ENCODE measurements at places on chromosomes 12 and 14. TPM values are rescaled to one million over a fixed set of nuclear protein-coding genes. Genes with fewer than 3 reads are reported as not detected.

DNA sequence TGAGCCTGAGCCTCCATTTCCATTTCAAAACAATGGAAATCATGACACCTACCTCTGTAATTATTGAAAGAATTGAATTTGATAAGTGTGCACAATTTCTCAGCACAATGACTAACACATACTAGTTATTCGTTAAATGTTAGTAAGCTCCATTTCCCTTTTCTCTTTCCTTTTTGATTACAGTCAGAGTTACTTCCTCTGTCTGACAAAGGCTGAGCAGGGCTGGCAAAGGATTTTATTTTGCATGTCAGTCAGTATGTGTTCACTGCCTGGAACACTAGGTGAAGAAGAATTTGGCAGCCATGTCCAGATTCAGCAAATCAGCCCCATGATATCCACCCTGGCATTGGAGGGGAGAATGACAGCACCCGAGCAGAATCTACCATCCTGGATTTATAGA, 12.2 kb upstream of the RHOJ start:
- no peaks in the 10 kb centered on the region for H3K4me1 ChIP-seq
- H3K36me3 ChIP-seq, result no peaks in the 10 kb centered on the region

GRCh38 chr12:12376646-12377448, 20.0 kb downstream of the BORCS5 start:
- DNase-seq, result no peak
- H3K27ac ChIP-seq, result no peak overlapping the region
- H3K4me3 ChIP-seq, result no peak overlapping the region
- H3K4me1 ChIP-seq, result peaks cover 8% of the 10 kb centered on the region
- no peaks in the 10 kb centered on the region for H3K36me3 ChIP-seq

GRCh38 chr14:96167224-96168148, 37.2 kb upstream of the BDKRB2 start:
- H3K27me3 ChIP-seq, result peaks cover 2% of the 10 kb centered on the region
- no peak overlapping the region for H3K4me3 ChIP-seq
- H3K4me1 ChIP-seq, result no peaks in the 10 kb centered on the region
- no peak overlapping the region for H3K27ac ChIP-seq
- H3K36me3 ChIP-seq, result peaks cover 4% of the 10 kb centered on the region

DUSP6 gene
- 3.1 TPM for total RNA-seq

SERPINA10 gene
- 0.15 TPM for total RNA-seq

All from T-cell (primary cell).